ENCODE measurements at places on chromosomes 4 and X.

GRCh38 chrX:31423609-31424189 is 351.9 kb upstream of the FTHL17 start:
- DNase-seq = no peak

DNA sequence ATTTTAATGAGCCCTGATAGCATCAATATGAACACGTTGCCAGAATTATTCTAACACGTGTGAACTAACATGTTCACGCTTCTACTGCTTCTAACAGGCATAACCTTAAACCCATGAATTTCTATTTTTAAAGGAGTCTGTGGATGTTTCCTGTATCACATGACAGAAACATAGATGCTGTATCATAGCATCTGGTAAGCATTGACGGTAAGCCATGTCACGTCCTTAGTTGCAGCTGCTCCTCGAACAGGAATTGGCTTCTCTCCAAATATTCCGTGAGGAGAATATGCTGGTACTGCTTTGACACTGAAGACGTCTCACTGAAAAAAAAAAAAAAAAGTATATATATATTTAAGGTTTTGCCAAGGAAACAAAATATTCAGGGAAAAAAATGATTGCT is 105.1 kb upstream of the MXRA5 start:
- no peak for DNase-seq

DNA sequence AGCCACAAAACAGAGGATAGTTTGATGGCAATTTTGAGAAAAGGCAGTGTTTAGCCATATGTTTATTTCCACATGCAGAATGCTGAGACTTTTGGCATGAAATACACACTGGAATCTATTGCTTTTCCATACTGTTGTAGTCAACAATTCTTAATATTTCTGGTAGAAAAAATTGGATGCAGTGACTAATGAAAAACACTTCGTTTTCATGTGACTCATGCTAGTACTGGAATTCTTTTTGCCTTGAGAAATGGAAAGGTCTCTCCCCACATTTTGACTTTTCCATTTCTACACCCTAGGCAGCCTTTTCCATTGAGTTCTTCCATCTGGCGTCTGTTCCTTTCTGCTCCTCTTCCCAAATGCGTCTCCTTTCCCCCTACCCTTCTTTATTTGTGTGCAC is 425.2 kb upstream of the FTHL17 start:
- no peak for DNase-seq

DNA sequence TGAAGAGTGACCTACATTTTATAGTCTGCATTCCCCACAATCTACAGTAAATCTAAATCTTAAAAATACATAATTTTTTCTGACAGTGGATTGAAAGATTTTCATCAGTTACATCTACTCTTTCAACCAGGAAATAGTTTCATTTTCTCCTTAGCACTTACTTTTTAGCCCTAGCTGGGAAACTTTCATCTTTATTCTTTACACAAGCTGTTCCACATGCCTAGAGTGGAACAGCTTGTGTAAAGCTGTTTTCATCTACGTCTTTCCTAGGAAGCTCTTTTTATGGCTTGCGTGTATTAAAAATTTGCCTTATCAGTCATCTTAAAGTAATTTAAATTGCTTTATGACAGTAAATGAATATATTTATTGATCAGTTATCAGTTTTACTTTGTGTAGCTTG is 40.5 kb downstream of the RBPJ start:
- no peak for DNase-seq

- no peak for DNase-seq
These were observed 113.8 kb upstream of the PUDP start for GRCh38 chrX:7261672-7262332.

DNA sequence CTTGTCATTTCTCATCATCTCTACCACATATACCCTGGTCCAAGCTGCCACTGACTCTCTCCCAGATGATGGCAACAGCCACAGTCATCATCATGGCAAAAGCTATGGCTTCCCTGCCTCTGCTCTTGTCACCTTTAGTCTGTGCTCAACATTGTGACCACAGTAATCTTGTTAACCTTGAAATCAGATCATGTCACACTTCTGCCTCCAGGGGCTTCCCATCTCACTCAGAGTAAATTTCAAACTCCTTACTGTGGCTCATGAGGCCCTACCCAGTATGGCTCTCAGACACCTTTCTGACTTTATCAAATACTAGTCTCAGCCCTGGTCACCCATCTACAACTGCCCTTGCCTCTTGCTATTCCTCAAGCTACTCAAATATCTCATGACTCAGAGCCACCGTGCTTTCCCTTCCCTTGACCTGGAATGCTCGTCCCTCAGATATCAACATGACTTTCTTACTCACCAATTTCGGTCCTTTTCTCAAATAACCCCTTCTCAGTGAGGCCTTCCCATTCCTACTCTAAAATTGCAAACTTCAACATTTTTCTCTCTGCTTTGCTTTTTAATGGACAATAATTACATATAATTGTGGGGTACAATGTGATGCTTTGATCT is 41.1 kb upstream of the STIM2 start:
- no peak for DNase-seq

- DNase-seq = no peak
These were observed 35.4 kb upstream of the HPSE start for GRCh38 chr4:83369831-83370639.

- DNase-seq = no peak
These were observed 144.0 kb downstream of the ADAM29 start for GRCh38 chr4:175062183-175062592.

- no peak for DNase-seq
These were observed 1648.0 kb downstream of the STIM2 start for GRCh38 chr4:28508636-28509035.

GRCh38 chr4:118981839-118982381 is 93.3 kb downstream of the SYNPO2 start:
- DNase-seq = peak; percentile 8

GRCh38 chr4:94410678-94411206 is 41.0 kb upstream of the PDLIM5 start:
- DNase-seq = no peak

DNA sequence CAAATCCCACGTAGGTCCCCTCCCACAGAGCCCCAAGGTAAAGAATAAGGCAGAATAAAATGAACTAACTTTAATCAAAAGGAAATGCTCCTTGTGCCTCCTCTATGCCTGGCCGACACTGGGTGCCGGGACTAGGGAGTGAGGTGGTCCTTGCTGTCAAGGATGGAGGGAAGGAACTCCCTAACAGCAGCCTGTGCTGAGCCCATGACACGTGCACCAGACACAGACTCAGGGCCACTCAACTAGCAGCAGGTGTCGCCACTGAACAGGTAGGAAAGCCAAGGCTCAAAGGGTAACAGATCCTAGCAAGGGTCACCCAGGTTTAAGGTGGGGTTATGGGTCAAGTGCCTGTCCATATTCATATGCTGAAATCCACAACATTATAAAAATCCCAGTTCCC is 29.2 kb downstream of the MSX1 start:
- no peak for DNase-seq

GRCh38 chr4:169147191-169147590 is 123.6 kb downstream of the SH3RF1 start:
- no peak for DNase-seq

- DNase-seq = no peak
These were observed 53.4 kb upstream of the ARX start for GRCh38 chrX:25069209-25069608.

DNA sequence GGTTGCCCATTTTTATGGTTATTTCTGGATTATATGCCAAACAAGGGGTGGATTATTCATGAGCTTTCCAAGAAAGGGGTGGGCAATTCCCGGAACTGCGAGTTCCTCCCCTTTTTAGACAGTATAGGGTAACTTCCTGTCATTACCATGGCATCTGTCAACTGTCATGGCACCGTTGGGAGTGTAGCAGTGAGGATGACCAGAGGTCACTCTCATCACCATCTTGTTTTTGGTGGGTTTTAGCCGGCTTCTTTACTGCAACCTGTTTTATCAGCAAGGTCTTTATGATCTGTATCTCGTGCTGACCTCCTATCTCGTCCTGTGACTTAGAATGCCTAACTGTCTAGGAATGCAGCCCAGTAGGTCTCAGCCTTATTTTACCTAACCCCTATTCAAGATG is 57.6 kb downstream of the SH3KBP1 start:
- no peak for DNase-seq

- DNase-seq = no peak
These were observed 18.4 kb downstream of the MAML3 start for GRCh38 chr4:140135529-140136088.

DNA sequence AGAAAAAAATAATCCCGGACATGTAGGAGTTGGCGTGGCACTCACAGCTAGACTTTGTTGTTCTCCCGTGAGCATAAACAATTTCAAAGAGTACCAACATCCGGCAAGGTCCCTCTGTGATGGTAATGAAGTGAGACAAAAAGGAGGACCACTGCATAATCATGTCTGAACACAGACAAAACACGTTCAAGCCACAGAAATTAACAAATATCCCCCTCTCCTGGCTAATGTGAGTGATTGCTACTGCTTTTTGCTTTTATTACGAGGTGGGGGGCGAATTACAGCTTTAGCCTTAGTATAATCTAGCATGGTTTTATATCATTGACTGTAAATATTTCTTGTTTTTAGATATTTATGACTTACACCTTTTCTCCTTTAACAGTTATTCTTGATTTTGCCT is 118.5 kb downstream of the PLS3 start:
- DNase-seq = no peak

DNA sequence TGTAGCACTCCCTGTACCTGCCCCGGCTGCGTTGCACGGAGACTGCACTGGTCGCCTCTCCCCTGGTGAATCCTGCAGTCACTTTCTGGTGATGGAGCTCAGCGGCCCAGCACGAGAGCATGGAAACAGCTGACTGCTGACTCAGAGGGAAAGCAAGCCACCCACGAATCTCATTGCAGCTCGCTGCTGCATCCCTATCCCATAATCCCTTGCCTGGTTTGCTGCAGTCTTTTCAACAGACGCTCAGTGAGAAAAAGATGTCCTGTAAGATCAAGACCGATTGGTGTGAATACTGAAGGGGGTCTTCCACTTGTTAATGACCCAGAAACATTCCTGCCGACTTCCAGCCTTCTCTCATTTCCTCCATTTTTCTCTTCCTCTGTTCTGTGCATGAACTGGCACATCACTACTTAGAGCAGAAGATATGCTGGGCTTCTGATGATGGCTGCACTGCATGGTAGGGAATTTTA is 52.9 kb downstream of the TRIM2 start:
- no peak for DNase-seq

- DNase-seq = no peak
These were observed 37.3 kb upstream of the GUCY1A1 start for GRCh38 chr4:155629183-155629825.

GRCh38 chr4:94849901-94850300 is 92.1 kb downstream of the BMPR1B start:
- no peak for DNase-seq

- DNase-seq = no peak
These were observed 122.5 kb downstream of the PTTG2 start for GRCh38 chr4:38082424-38083385.

DNA sequence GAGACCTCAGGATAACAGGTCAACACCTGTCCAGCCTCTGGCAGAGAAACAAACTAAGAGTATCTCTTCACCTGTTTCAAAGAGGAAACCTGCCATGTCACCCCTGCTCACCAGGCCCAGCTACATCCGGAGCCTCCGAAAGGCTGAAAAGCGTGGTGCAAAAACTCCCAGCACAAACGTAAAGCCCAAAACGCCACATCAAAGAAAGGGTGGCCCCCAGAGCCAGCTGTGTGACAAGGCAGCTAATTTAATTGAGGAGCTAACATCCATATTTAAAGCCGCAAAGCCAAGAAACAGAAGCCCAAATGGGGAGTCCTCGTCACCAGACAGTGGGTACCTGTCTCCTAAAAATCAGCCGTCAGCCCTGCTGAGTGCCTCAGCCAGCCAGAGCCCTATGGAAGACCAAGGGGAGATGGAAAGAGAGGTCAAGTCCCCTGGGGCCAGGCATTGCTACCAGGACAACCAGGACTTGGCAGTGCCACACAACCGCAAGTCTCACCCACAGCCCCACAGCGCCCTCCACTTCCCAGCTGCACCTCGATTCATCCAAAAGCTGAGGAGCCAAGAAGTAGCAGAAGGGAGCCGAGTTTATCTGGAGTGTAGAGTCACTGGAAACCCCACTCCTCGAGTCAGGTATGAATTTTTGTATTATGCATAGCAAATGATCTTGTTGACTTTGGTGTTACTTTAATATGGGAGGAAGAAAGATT is 15.1 kb downstream of the PALLD start:
- DNase-seq = peak; percentile 56

- DNase-seq = no peak
These were observed 70.2 kb downstream of the CLDN22 start for GRCh38 chr4:183249854-183250253.

DNA sequence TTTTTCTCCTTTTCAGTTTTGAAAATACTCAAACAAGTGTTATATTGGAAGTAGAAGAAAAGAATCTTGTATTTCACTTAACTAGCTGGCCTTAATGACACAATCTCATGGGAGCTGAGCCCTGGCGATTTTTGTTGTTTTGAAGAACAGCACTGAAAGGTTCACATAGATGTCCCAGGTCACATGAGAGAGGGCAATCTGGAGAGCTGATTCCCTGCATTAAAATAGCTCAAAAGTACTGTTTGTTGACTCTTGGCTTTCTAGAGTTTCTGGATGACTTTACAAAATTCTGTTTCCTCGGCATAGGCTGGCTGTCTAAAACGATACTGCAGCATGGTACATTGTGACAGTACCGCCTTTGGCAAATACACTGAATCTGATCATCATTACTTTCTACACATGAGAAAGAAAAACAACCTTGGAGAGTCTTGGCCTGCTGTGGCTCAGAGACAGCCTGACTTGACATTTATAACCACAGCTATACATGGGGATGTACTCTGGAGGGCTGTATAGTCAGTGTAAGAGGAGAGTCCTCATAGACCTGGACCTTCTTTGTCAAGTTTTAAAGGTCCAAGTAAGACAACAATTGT is 119.8 kb upstream of the PDLIM3 start:
- DNase-seq = no peak

GRCh38 chrX:39440799-39441284 is 639.6 kb downstream of the MID1IP1 start:
- DNase-seq = no peak
